Left cardiac atrium (tissue), 4 donors: ENCODE measurements at places on chromosomes 5 and 9. TPM values are rescaled to one million over a fixed set of nuclear protein-coding genes. Genes with fewer than 3 reads are reported as not detected.

IRX1 gene
- total RNA-seq: not detected

WDR31 gene
- 4.9 TPM for total RNA-seq

GRCh38 chr5:138601444-138601843 is 26.2 kb upstream of the HSPA9 start:
- no peak for DNase-seq

GRCh38 chr5:59790376-59790775 is 103.2 kb downstream of the PDE4D start:
- DNase-seq: no peak

- DNase-seq: no peak
Measured at GRCh38 chr9:17725399-17726010, 146.6 kb downstream of the SH3GL2 start.
